ENCODE measurements at places on chromosomes 7 and 10.
A peak's percentile ranks its signal among the peaks of the same experiment; 100 is the strongest.

- no peak for DNase-seq
These were observed 10.8 kb upstream of the NRP1 start for GRCh38 chr10:33345236-33345635.

DNA sequence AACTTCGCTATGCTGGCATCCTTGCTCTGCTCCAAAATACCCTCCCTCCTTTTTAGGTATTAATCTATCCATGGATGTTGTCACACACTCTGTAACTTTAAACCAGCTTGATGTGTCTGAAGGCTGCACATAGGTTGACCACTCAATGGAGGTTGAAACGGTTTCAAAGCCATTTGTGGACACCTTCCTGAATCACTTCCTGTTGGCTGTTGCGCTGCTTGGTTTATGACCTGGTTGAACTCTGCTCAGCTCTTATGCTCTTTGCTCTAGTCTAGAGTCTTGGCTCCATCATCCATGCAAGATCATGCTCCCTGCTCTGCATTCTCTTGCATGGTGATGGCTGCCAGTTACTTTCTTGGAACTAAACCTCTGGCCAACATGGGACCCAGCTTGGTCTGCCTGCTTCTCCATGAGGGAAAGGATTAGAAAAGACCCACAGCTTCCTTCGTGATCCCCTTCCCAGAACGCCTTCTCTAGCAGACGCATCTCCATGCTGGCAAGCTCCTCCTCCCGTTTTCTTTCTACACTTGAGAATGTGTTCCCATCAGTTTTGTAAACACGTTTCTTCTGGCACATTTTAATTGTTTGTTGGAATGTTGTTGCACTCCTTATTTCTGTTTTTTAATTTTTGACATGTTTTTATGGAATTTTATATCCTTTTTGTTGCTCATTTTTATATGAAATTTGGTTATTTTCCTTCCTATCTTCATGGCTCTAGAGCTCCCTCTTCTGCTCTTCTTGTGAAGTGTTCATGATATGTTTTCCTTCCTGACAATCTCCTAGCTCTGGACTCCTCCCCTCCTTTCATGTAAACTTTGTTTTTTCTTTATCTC lies 149.8 kb downstream of the XPNPEP1 start:
- DNase-seq: peak; percentile 57

DNA sequence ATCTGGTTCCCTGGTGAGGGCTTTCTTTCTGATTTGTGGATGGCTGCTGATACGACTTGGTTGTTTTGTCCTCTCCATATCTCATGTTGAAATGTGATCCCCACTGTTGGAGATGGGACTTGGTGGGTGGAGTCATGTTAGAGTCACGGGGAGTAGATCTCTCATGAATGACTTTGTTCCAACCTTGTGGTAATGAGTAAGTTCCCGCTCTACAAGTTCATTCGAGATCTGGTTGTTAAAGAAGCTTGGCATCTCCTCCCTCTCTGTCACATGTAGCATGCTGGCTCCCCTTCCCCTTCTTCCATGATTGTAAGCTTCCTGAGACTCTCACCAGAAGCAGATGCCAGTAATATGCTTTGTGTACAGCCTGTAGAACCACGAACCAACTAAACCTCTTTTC lies 37.1 kb upstream of the NXPH1 start:
- no peak for DNase-seq

GRCh38 chr7:158140538-158141220 lies 446.9 kb downstream of the PTPRN2 start:
- DNase-seq: no peak

DNA sequence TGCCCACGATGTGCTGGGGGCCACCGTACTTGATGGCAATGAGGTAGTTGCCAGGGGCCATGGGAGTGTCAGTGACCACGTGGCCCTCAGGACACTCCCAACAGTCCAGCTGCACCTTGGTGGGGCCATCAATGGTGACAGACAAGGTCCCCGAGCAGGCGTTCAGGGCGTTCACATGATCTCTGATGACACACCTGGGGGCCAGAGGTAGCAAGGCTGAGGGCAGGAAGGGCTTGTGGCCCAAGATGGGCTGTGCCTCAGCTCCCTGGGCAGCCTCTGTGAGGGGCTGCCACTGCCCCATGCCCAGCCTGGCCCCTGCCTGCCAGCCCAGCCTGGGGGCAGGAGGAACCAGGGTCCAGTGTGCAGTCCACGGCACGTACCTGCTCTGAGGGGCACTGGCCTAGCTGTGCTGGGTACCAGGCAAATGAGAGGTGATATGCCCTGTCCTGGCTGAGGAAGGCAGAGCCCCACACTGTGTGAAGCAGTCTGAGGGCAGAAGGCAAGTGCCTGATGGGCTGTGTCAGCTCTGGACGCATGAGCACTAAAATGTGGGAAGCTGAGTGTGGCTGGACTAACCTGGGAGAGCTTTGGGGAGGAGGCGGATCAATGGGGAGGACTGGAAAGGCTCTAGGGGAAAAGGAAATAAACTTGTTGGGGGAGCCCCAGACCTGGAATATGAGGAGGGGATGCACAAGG lies 3.5 kb upstream of the KCP start:
- DNase-seq: no peak

DNA sequence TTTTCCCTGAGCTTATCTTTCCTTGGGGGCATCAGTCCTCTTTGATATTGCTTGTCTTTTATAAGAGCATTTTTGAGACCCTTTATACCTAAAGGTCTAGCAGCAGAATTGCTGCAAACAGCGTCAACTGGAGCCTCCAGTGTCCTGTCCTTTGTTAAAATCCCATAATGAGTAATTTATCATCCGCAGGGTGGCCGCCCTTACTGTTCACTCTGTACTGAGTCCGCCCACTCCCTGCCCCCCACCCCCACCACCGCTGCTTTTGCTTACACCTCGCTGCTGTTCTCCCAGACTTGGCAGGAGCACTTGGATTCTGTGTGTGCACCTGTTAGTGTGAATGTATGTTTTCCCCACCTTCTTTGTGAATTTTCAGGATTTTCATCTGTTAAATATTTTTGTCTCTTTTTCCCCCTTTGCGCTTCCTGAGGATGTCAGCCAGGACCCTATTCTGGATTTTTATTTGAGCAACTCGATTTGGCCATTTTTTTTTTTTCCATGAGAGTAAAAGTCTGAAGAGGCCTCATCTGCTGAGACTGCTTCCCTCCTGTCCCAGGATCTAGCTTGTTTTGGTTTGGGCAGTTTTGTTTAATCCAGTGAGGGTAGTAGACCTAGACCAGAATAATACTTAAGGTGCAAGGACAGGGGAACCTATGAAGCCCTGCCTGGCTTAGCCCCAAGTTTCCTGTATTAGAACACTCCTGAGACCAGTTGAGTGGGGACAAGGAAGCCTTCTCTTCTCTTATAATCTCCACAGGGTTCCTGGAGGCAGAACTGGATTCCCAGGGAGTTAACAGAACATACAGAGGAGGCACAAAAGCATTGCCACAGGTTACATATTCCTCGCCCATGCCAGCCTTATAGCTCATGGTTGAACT lies 8.2 kb downstream of the AGFG2 start:
- DNase-seq: no peak

DNA sequence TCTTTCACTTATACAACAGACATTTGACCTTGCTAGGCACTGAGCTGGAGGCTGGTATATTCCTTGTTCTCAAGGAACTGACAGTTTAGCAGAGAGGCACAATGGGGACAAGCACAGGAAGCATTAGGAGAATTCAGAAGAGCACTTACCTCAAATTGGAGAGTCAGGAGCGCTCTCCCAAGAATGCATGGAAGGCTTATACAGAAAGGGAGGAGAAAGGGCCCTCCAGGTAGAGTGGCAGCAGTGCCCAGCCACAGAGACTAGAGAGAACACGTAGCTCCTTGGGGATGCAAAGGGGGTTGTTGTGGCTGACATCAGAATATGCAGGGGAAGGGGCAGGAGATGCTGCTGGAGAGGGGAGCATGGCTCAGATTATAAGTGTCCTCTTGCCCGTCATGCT lies 78.2 kb upstream of the MKLN1 start:
- DNase-seq: no peak

DNA sequence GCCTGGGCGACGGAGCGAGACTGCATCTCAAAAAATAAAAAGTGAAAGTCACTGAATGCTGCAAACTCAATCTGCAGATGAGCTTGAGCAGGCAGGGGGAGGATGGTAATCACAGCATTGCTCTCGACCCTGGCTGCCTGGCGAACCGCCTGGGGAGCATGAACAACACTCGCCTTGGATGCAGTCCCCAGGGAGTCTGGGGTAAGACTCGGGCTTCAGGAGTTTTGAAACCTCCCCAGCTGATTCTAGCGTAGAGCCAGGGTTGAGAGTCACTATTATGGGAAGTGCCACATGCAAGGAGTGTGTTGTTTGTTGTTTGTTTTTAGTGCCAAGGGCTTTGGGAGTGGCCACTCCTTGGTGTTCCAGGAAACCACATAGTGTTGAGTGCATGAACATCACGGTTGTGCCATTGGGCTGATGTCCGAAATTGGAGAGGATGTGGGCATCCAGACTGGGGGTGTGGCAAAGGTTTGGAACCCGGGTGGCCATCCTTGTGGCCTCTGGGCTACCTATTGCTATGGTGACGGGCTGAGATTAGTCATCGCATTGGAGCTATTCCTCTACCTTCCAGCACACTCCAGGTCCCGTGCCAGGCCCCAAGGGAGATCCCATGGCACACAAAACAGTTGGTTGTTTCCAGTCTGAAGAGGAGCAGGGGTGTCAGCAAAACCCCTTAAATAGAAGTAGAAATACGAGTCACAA lies 92.6 kb downstream of the RGS10 start:
- peak; percentile 100 for DNase-seq

GRCh38 chr7:47407821-47408674 lies 173.9 kb downstream of the TNS3 start:
- no peak for DNase-seq

GRCh38 chr7:5139998-5140397 lies 50.0 kb upstream of the WIPI2 start:
- DNase-seq: peak; percentile 41

DNA sequence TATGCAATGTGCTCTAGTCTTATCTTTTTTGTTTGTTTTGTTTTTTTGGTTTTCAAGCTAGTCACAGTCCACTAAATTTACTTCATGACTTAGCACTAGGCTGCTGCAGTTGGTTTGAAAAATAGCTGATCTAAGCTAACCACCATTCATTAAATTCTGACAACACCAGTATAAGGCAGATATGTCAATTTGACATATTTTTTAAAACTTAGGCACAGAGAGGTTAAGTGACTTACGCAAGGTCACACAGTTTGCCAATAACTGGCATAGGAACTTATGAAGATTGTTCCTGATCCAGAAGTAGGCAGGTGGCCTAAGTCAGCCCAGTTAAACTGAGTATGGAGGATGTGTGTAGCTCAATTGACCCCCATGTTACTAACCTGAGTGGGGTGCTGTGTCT lies 377.3 kb upstream of the NFE2L3 start:
- no peak for DNase-seq

- DNase-seq: no peak
These were observed 249.1 kb upstream of the PITRM1 start for GRCh38 chr10:3421537-3422257.

DNA sequence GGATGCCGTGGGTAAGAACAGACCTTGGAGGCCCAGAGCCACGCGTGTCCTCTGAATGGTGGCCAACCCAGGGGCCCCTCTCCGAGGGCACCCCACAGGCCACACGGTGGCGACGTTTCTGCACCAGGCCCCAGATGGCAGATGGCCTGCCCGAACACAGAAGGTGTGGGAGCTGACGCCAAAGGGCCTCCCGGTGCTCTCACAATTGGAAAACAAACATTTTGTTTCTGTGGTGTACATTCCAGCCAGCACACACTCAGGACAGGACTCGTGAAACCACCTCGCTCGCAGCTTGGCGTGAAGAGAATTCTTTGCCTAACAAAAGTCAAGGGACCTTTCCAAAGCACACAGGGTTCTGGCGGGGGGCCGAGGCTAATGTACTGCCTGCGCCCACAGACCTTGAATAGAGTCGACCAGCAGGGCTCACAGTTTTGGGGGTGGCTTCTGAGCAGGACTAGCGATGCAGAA lies 112.1 kb downstream of the FAM53B start:
- DNase-seq: peak; percentile 12

DNA sequence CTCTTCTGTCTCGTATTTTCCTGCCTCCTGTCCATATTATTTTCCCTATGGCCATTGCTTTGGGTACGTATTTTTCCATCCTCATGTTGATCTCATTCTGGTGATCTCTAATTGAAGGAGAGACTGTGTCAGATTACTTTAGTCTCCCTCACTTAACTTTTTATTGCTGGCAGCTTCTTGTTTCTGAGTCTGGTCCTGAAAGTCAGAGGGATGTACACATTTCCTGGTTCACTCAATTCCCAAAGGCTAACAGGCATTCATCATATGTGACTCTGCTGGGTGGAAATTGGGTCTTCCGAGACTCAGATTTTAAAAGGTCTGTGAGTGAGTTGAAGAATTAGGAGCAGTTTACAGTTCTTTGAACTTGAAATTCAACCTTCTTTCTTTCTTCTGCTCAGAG lies 10.9 kb downstream of the UMAD1 start:
- no peak for DNase-seq

- DNase-seq: no peak
These were observed 122.9 kb upstream of the MYO3A start for GRCh38 chr10:25811052-25811685.

DNA sequence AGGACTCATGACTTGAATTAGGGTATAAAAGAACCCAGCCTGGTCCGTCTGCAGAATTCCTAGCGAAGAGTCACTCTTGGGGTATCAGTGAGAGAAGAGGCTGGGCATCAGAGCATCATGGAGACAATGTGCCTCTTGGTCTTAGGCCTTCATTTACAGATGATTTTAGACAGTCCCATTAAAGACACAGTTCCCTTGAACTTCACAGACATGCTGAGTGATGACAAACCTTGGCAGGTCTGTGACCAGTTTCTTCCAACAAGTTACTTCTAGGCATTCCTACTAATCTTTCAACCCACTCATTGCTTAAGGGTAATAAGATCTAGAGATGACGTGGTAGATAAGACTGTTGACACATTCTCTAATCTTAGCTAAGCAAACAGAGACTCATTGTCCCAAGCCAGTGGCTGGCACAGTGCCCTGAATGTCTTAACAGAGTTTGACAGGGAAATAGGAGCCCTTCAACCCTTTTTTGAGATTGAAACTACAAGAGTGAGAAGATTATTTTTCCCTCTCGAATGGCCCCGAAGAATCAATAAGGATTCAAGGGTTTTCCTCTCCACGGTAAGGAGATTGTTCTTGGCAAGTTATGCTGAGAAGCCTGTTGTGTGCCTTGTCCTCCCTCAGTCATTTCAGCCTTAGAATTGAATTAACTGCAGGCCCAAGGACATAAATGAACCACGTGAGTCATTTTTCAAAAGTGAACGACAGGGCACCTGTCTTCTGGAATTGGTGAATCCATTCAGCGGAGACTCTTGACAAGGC lies 281.1 kb downstream of the CCDC3 start:
- peak; percentile 87 for DNase-seq

- no peak for DNase-seq
These were observed 458.8 kb upstream of the GHITM start for GRCh38 chr10:83680470-83680891.
